ENCODE measurements at places on chromosomes 6 and 20.

DNA sequence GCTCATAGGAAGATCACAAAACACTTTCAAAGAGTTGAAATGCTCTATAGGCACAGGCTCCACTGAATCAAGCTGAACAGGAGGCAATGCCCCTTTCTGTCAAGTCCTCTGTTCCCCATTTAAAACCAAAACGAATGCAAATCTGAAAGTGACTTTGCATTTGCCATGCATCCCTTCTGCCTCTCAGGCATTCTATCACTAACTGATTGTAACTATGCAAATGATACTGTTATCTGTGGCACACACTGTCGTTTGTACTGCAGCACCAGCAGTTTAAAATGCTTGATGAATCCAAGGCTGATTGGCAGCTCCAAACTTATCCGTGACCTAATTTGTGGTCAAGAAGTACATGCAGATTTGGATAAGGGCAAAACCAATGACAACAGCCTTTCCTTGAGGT, 1067.5 kb upstream of the MAP3K7 start:
- no peak for DNase-seq

GRCh38 chr6:47414423-47415167, 63.0 kb upstream of the CD2AP start:
- DNase-seq = no peak

GRCh38 chr20:53592992-53593465, 610 bp downstream of the ZNF217 start:
- DNase-seq = peak; percentile 71

GRCh38 chr20:50865591-50865990, 65.6 kb downstream of the ADNP start:
- no peak for DNase-seq

- peak; percentile 99 for DNase-seq
Observed at GRCh38 chr20:8912731-8913130, 156.2 kb upstream of the PLCB4 start.

DNA sequence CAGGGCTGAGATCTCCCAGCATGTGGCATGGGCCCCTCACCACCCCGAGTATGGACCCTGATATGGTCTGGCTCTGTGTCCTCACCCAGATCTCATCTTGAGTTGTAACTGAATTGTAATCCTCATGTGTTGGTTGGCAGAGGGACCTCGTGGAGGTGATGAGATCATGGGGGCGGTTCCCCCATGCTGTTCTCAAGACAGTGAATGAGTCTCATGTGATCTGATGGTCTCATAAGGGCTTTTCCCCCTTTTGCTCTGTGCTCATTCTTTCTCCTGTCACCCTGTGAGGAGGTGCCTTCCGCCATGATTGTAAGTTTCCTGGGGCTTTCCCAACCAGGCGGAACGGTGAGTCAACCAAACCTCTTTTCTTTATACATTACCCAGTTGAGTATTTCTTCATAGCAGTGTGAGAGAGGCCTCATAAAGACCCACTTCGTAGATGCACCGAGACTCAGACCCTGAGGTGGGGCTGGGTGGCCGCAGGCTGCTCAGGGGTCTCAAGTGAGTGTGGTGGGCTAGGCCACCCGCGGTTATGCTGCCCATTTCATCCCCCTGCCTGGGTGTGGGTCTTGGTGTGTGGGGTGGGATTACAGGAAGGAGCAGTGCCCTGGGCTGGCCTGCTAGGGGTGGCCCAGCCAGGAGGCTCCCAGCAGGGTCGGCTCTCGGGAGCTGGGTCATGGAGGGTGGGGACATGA, 26.2 kb upstream of the GATA5 start:
- no peak for DNase-seq

DNA sequence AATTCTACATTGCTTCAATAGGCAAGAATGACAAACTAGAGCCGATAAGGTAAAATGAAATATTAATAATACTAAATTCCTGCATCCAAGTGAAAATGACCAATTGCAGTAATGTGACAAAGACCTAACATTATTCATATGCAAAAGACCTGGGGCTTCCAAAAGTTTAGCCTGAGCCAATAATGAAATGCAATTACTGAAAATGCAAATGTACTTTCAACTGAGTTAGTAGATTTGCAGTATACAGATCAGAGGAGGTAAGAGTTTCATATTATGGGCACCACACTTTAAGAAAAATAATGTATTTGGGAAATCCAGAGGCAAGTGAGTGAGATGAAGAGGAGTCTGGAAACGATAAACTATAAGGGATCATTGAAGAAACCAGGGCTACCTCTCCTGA, 193.7 kb upstream of the GMDS start:
- no peak for DNase-seq

DNA sequence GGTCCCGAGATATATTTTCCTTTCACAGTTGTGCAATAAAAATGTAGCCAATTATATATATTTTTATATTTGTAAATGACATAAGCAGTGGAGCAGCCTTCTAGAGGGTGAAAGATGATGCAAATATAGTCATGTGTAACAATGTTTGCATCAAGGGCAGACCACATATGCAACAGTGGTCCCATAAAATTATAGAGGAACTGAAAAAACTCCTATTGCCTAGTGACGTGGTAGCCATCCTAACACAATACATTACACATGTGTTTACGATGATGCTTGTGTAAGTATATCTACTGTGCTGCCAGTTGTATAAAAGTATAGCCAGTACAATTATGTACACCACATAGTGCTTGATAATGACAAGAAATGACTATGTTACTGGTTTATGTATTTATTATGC, 162.8 kb downstream of the ZFAND3 start:
- DNase-seq = no peak

- no peak for DNase-seq
Observed at GRCh38 chr20:48807586-48808381, 20.0 kb downstream of the PREX1 start.

DNA sequence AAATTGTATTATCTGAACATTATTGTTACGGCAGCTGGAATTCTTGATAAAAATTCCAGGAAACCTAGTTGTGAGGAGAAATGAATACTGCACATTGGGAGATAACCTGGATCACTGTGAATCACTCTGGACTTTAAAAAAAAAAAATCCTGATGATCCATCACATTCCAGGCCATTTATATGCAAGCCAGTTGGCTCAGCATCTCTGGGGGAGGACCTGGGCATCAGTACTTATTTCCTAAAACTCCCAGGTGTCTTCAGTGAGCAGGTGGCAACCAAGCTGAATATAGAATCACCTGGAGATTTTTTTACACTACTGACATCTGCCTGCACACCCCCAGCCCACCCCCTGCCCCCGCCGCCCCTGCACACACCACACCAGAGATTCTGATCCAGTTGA, 39.1 kb upstream of the SIRT5 start:
- peak; percentile 68 for DNase-seq

- DNase-seq = peak; percentile 45
Observed at GRCh38 chr6:126033696-126034095, 47.4 kb downstream of the TRMT11 start.

GRCh38 chr6:145110109-145110508, 625.2 kb downstream of the EPM2A start:
- no peak for DNase-seq

DNA sequence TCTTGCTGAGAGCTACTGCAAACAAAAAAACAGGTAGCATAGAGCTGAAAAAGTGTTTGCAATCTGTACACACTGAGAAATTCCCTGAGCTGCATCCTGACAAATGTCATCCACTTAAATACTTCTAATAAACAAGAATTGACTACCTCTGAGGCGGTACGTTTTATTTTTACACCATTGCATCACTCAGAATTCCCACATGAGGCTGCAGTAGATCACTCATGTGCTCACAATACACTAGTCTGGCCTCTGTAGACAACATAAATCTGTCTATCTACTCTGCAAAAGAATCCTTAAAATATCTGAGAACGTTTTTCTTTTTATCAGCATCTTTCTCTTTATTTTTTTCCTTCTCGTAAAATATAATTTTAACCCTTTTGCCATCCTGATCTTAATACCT, 661.4 kb downstream of the EPHA7 start:
- no peak for DNase-seq

DNA sequence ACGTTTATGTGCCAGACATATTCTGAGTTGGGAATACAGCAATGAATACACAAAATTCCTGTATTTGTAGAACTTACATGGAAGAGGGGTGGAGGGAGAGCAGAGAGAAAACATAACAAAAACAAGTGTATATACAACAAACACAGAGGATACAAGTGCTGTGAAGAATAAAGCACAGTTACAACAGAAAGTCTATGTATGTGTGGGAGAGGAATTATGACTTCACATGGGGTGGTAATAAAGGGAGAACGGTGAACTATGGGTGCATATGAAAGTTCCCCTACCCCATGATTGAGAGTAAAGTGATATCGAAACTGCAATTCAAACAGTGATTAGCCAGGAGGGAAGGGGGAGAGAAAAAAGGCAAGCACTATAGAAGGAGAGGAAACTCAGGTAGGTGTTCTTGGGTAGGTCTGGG, 24.6 kb downstream of the HBS1L start:
- DNase-seq = no peak

DNA sequence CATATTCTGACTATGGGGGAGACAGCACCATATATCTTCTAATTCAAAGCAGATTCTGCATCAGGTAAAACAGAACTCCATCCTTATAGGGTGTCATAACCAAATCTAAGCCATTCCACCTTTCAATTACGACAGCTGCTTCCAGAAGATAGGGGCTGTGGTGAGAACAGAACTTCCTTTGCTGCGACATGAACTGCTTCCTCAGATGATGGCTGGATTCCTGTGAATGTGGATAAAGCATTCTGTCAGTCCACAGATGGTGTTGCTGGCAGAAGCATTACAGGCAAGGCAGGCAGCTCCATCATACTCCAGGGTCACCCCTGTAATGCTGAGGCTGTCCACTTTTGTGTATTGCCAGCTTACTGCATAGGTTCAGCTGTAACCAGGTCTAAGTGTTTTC, 172.1 kb upstream of the PROKR2 start:
- no peak for DNase-seq
